ENCODE measurements at places on chromosomes 12 and 14.

- no peak for DNase-seq
Observed at GRCh38 chr14:91324606-91325575, 80.4 kb upstream of the GPR68 start.

- no peak for DNase-seq
Observed at GRCh38 chr14:29442696-29443095, 485.0 kb downstream of the PRKD1 start.

GRCh38 chr12:147242-147641, 66.7 kb downstream of the SLC6A12 start:
- no peak for DNase-seq

DNA sequence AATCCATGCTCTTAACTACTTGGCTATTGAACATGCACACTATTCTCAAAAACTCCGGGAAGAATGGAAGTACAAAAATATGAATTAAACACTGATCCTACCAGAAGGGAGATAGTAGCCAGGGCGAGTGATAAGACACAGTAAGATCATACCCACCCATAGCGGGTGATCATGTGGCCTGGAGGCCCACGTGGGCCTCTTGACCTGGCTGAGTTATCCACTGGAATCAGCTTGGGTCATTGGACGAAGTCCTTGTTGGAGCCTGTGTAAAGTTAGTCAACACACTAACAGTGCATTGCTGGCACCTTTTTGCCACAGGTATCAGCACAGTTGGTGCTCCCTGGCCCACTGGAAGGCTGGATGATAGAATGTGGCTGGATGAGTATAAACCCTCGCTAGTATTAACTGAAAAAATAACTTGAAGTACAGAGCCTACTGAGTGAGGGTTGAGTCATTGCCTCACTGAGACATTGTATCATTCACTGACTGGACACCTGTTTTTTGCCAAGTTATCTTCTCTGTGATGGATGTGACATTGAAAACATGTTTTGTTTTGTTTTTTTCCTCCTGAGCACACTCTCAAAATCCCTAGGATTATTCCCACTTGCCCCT, 149.2 kb upstream of the FUT8 start:
- DNase-seq = no peak

DNA sequence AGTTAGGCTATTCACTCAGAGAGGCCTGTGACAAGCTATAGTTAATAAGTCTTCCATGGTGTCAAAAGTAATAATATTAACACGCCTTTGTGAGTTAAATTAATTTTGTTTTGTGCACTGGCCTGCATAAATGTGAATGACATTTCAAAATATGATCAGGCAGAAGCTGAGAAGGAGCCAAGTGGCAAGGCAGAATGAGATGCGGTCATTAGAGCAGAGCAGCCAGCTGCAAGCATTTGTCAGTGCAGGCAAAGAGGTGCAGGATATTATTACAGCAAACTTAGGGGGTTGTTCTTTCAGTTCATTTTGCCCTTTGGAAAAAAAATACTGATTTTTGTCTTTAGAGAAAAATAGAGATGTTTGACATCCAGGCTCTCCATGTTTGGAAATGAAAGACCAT, 364.5 kb downstream of the PAWR start:
- DNase-seq = no peak

- no peak for DNase-seq
Observed at GRCh38 chr12:93167841-93168492, 209.8 kb upstream of the NUDT4 start.

DNA sequence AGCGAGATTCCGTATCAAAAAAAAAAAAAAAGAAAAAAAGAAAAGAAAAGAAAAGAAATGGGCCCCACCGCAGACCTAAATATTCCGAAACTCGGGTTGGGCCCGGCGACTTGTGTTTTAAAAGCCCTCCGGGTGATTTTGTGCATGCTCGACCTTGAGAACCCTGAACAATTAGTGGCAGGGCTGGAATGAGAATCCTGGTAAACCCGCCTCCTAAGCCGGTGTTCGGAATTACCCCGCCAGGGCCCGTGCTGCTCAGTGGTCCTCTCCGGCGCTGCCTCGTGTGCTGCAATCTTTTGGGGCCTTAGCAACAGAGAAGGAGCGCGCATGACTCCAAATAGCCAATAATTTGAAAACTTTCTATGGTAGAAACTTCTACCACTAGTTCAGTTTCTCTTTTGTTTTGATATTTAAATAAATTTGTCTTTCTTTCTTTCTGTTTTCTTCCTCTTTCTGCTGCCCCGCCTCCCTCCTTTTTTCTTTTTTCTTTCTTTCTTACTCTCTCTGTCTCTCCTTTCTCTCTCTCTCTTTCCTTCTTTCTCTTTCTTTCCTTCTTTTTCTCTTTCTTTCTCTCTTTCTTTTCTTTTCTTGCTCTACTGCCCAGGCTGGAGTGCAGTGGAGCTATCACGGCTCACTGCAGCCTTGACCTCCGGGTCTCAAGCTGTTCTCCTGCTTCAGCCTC, 1.5 kb upstream of the GALNT6 start:
- DNase-seq = no peak

DNA sequence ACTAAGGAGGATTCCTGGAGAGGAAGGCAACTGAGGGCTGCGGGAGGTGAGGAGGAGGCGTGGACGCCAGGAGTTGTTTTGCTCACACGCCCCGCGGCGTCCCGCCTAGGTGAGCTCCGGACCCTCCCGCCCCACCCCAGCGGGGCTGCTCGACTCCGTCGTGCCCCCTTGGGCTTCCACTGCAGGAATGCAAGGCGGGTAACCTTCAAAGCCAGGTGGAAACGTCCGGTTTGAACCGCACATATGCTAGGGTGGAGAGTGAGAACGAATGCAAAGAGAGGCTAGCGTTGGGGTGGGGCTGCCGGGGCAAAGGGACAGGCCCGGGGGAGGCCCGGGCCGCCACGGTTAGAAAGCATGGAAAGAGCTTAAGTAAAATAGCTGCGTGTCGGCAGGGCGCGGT, 5.4 kb upstream of the DPPA3 start:
- DNase-seq = no peak

Measured in stimulated activated CD8-positive, alpha-beta memory T cell treated with anti-CD3 and anti-CD28 coated beads, Interleukin-7, amount 100 ng/mL, for 1 hour (primary cell).